SK-N-SH (cell line): ENCODE measurements at places on chromosomes 12 and 14. TPM values are rescaled to one million over a fixed set of nuclear protein-coding genes. Genes with fewer than 3 reads are reported as not detected.

The NKX2-1 gene
- polyA plus RNA-seq: not detected in 2 replicates

DNA sequence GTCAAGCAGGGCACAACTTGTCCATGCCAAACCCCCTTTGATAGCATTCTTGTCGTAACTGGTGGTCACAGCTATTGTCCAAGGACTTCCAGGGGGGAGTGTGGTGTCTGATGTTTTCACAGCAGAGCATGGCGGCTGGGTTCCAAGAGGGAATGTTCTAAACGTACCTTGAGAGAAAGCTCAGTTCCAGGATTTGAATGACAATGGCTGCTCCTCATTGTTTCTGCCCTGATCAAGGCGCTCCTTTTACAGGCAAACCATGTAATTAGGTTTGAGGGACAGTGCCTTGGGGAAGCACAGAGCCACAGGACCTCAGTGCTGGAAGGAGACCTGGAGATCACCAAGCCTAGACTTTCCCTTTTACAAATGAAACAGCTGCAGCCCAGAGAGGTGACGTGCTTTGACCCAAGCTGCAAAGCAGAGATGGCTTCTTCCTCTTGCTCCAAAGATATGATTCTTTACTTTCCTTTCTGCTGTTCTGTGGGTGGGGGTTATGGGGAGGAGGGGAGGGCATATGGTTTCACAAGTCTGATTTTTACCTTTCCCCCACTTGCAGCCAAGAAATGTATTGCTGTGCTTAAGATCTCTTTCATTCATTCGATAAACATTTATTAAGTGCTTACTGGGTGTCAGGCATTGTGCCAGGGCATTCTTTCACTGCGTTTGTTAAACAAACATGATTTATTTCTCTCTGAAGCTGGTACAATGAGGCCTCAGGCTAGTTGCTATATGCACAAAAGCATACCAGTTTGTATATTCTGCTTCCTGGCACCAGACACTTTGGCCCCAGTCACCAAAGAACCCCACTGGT lies 172.8 kb downstream of the KTN1 start:
- H3K36me3 ChIP-seq: no peaks in the 10 kb centered on the region
- no peaks in the 10 kb centered on the region for H3K27me3 ChIP-seq
- DNase-seq: no peak
- H3K27ac ChIP-seq: no peak overlapping the region
- H3K4me1 ChIP-seq: no peaks in the 10 kb centered on the region

The TUBA1C gene
- 3.3 and 4.6 TPM in 2 replicates for polyA plus RNA-seq

The ACRBP gene
- polyA plus RNA-seq: 0.71 and 0.88 TPM in 2 replicates

GRCh38 chr12:68733661-68734071 lies 12.3 kb upstream of the SLC35E3 start:
- no peaks in the 10 kb centered on the region for H3K4me1 ChIP-seq
- DNase-seq: no peak
- H3K36me3 ChIP-seq: peaks cover 57% of the 10 kb centered on the region
- peak overlapping the region; percentile 86 for H3K27ac ChIP-seq
- H3K27me3 ChIP-seq: no peaks in the 10 kb centered on the region

DNA sequence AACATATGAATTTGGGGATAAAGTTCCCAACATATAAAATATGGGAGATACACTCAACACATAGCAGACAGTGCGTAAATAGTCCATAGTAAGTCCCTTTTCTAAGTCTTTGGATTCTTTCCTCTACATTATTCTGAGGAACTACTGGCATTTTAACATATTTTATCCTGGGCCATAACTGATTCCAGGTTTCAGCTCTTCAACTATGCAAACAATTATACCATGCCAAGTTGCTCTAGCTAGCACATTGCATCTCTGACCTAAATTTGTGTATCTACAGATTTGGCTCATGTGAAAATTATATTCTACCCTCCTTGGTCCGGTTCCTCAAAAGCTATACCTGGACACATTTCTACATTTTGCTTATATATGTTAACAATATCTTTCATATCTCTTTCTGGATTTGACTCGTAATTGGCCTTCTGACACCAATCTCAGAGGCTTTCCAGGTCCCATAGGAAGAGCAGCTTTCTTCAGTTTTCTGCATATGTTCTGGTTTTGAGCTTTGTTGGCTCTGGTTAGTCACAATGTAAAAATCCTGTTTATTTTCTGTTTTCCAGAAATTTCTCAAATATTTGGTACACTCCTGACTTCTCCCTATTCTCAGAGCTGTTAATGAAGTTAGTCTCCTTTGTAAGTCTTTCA lies 305.4 kb downstream of the BMP4 start:
- H3K27me3 ChIP-seq: no peaks in the 10 kb centered on the region
- H3K27ac ChIP-seq: no peak overlapping the region
- H3K36me3 ChIP-seq: no peaks in the 10 kb centered on the region

DNA sequence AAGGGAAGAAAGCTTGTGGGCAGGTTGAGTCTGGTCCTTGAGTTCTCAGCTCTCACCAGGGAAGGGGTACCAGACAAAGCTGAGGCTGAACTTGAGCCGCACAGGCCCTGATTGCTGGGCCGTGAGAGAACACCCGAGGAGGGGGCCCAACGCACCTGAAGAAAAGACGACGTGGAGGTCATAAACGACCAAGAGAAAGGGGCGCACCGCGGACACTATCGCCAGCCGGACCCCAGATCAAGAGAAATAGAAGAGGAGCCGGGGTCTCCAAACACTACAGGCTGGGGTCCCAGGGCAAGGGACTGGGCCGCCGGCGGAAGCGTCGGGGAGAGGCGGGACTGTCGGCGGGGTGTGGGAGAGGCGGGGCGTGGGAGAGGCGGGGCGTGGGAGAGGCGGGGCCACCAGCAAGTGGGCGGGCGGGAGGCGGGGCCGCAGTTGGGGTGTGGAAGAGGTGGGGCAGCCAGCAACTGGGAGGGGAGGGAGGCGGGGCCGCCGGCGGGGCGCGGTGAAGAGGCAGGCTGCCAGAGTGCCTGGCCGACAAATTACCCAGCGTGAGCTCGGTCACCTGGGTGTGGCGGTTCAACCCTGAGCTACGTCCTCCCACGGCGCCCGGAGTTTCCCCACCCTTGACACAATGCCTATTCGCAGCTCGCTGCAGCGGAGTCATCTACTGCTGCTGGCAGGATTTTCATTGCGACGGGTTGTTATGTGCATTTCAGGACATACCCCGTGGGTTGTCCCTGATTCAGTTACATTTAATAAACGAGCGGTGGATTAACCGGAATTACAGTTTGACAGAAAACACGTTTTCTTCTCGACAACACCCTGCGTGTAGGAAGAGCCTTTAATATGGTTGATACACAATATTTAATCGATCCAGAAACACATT lies 15.5 kb upstream of the NEMF start:
- peak overlapping the region; percentile 73 for H3K4me3 ChIP-seq
- peaks cover 3% of the 10 kb centered on the region; the same call in 1 of the 2 replicates for H3K4me1 ChIP-seq
- no peaks in the 10 kb centered on the region for H3K27me3 ChIP-seq
- H3K27ac ChIP-seq: peak overlapping the region; percentile 75

The TIMM9 gene
- 17.9 and 20.3 TPM in 2 replicates for polyA plus RNA-seq

- H3K27me3 ChIP-seq: no peaks in the 10 kb centered on the region
- no peaks in the 10 kb centered on the region for H3K36me3 ChIP-seq
- H3K4me1 ChIP-seq: no peaks in the 10 kb centered on the region
- H3K27ac ChIP-seq: no peak overlapping the region
Observed at GRCh38 chr14:81009346-81009745, 53.9 kb downstream of the TSHR start.

The MYF6 gene
- not detected in 2 replicates for polyA plus RNA-seq

DNA sequence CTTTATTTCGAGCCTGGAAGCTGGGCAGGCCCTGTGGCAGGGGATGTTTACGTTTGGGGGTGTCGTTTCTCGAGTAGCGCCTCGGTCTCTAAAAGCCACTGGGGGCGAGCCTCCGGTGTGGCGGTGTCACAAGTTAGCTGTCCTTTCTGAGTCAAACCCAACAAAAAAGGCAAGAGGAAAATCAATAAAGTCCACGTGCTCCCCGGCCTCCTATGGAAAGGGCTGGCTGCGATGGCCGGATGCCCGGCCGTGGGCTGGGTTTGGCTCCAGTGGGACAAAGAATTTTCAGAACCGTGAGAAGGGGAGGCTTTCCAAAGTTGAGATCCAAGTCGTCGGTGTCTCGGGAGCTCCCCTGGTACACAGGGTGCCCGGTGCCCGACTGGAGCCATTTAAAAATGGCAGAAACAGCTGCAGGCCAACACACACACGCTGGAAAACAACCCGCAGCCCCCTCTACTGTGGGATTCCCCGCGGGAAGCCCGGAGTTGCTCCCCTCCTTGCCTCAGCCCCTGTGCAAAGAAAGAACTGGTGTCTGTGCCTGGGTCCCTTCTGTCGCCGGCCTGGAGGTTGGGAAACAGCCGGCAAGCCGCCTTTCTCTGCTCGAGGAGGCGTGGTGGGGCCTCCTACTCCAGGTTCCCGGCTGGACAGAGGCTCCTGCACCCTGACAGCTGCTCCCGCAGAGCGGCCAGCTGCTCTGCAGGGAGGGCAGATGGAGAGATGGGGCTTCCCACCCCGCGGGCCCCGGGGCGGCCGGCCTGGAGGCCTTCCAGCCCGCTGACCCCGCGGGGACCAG lies 1.9 kb downstream of the BCL7A start:
- H3K27ac ChIP-seq: peak overlapping the region; percentile 69
- peak overlapping the region; percentile 86 for H3K4me3 ChIP-seq
- peak; percentile 87 for DNase-seq
- H3K4me1 ChIP-seq: peaks cover 19% of the 10 kb centered on the region; the same call in 1 of the 2 replicates
- H3K27me3 ChIP-seq: no peaks in the 10 kb centered on the region
- no peaks in the 10 kb centered on the region for H3K36me3 ChIP-seq

The NAA30 gene
- 3.0 and 4.3 TPM in 2 replicates for polyA plus RNA-seq

DNA sequence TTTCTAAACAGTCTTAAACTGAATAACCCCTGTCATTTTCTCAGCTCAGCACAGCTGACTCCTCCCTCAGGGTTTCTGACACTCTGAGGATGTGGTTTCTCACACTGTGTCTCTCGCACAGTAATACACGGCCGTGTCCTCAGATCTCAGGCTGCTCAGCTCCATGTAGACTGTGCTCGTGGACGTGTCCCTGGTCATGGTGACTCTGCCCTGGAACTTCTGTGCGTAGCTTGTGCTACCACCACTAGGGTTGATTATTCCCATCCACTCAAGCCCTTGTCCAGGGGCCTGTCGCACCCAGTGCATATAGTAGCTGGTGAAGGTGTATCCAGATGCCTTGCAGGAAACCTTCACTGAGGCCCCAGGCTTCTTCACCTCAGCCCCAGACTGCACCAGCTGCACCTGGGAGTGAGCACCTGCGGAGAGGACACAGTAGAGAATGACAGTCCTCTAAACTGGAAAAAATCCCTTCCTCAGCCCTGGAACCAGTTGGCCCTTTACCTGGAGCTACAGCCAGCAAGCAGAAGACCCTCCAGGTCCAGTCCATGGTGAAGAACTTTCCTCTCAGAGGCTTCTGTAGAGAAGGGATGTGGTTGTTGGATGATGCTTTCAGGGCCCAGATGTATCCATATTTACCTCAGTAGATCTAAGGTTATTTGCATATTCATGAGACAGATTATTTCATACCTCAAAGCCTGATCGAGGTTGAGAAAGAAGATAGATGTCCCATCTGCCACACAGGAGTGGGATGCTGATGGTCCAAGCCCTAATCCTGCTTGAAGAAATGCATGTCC lies 984.8 kb downstream of the TMEM121 start:
- H3K27me3 ChIP-seq: no peaks in the 10 kb centered on the region
- no peak overlapping the region for H3K27ac ChIP-seq
- DNase-seq: no peak
- H3K4me1 ChIP-seq: no peaks in the 10 kb centered on the region

DNA sequence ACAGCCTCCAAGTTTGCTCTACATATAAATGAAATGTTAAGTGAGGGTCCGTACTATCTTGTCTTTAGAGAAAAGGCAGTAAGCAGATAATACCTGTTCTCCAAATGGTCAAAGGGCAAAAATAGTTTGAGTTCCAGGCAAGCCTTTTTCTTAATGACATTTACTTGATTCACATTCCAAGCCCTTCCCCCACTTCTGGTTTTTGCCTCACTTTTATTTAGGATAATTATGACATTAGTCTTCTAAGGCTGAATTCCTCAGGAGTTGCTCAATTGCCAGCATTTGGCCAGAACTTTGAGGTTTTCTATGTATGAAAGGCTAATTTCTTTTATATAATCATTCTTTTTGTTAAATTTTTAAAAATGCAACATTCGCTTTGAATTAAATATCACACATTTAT lies 62.5 kb upstream of the DUSP6 start:
- no peaks in the 10 kb centered on the region; the same call in 1 of the 2 replicates for H3K4me1 ChIP-seq
- DNase-seq: no peak
- H3K4me3 ChIP-seq: no peak overlapping the region
- no peak overlapping the region for H3K27ac ChIP-seq

The MYO1A gene
- polyA plus RNA-seq: not detected in 2 replicates

DNA sequence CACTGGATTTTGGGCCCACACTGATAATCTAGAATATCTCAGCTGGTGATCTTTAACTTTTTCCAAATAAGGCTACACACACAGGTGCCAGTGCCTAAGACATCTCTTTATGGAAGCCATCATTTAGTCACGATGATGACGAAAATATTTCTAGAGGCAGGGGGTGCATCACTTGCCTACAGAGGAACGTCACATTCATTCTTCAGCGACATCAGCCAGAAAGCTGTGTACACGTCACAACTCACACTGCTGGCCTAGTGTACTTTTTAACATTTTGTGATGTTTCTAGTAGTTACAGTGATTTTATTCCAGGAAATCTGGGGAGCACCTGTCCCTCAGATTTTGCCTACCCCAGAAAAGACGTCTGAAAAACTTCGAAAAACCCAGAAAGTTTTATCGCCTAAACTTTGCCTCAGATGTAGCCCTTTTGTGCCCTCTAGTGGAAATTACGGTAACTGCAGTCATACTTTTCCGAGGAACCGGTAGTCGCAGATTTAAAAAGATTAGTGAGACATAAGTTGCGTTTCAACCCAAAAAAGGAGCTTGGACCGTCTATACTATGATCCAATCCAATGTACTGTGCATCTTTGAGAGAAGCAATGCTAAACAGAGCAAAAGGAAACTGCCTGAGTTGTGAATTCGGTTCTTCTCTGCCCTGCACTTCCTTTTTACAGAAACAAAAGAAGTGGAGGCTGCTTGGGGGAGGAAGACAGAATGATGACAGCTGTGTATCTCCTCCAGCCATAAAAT lies 64.3 kb upstream of the STON2 start:
- DNase-seq: peak; percentile 66
- H3K27ac ChIP-seq: no peak overlapping the region
- H3K27me3 ChIP-seq: no peaks in the 10 kb centered on the region
- H3K4me1 ChIP-seq: no peaks in the 10 kb centered on the region
- H3K4me3 ChIP-seq: peak overlapping the region; percentile 43

The PDE6H gene
- polyA plus RNA-seq: not detected in 2 replicates

The C12orf43 gene
- 12.8 and 13.9 TPM in 2 replicates for polyA plus RNA-seq
